ENCODE measurements at places on chromosomes 3 and 15. TPM values are rescaled to one million over a fixed set of nuclear protein-coding genes. Genes with fewer than 3 reads are reported as not detected.
A peak's percentile ranks its signal among the peaks of the same experiment; 100 is the strongest.

VGLL3 gene
- total RNA-seq: 6.7 TPM

DNA sequence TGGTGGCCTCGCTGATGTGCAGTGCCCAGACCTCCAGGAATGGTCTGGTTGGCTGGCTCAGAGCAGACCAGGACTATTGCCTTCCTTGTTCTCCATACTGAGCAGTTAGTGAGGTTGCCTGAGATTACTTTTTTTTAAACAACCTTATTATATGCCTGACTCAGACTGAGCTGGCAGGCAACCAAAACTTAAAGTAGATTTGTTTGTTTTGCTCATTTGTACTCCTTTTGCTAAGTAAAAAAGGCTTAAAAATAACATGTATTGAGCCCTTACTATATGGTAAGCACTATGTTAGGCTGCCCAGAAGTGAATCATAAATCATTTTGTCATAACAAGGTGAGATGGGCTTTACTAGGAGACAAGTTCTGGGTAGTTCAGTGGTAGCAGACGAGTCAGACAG is 92.4 kb downstream of the GHSR start:
- peak; percentile 40 for DNase-seq

DNA sequence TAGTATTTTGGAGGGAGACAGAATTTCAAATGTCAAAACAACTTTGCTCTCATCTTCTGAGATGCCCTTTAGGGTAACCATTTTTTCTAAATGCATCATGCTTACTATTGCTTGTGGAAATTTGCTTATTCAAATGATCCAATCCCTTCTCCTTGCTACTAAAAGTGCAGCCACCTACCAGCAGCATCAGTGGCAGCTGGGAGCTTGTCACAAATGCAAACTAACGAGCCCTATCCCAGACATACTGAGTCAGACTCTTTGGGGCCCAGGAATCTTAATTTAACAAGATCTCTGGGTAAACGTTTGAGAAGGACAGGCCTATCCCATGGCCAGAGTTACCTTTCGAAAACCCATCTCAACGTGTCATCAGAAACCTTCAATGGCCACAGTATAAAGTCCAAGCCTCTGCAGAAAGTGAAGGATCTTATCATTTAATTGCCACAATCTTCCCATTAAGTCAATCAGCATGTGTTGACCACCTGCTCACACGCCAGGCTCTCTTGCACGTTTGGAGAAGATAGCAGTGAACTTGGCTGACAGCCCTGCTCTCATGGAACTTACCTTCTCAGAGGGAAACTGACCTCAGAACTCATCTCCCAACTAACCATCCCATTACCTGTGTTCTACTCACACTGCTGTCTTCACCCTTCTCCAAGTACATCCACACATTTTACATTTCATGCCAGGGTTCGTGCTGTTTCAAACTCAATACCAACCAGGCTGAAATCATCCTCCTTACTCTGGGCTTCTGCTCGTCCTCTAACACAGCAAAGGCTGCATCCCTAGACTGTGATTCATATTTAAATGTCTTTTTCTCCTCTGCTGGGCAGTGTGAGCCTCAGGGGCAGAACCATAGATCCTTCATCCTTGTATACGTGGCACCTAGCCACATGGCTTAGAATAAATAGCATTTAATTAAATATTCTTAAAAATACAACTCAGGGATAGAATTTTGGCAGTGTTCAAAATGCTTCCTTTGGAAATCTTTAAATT is 24.8 kb upstream of the VGLL4 start:
- no peak for DNase-seq

SLC24A5 gene
- total RNA-seq: not detected

DNA sequence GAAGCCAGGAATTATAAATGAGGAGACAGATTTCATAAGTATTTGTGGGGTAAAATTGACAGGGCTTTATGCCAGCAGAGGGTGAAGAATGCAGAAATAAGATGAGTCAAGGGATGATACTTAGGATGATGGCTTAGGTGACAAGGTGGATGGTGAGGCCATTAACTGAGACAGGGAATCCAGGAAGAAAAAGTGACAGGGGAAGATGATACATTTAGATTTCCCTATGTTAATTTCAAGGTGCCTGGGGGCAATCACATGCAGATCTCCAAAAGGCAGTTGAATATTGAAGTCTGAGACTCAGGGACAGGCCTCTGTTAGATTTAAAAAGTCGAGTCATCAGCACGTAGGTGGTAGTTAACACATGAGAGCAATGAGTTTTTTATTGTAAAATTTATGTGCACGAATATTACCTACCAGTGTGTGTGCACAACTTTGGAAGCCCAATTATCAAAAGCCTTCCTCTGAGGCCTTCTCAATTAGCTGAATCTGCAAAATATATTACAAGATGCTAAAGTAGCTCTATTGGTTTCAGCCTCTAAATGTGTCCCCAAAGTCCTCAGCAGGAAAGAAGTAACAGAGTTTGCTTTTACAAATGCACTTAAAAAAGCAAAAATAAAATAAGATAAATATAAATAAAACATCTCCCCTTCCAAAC is 67.9 kb upstream of the CHL1 start:
- no peak for DNase-seq

DNA sequence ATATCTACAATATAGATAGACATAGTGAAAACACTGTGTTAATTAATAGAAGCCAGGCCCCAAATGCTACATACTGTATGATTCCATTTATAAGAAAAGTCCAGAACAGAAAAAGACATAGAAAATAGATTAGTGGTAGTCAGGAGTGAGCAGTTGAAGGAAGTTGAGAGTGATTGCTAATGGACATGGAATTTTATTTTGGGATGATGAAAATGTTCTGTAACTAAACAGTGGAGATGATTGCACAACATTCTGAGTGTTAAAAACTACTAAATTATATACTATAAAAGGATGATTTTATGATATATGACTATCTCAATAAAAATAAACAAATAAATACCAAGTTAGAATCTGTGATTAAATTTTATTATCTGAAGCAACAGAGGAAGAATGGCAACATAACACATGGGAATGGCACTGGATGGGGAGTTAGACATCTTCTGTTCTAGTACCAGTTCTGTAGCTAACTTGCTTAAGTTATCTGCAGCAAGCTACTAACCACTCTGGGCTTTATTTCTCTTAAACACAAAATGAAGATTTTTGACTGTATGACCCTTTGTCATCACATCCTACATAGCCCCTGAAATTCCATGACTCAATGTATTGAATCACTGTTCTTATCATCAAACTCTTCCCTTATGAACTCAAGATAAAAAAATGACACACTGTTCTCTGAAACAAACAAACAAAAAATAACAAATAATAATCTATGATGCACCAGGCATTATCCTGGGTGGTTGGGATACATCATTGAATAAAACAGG is 612.7 kb downstream of the TBL1XR1 start:
- DNase-seq: no peak

DNA sequence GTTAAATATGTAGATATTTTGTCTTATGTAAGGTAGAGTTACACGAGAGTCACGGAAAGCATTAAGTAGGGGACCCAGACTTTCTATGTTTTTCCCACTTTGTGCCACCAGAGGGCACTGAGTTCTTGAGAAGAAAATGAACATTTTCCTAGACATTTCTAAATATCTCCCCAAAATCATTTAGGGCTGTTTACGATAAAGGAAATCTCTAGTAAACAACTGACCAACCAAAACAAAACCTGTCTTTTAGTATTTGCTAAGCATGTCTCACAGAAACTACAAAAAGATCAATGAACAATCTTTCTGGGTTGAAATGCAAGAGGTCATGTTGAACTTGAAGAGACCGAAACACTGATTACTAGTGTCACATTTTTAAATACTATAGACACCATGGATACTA is 16.1 kb downstream of the POU1F1 start:
- peak; percentile 65 for DNase-seq

DNA sequence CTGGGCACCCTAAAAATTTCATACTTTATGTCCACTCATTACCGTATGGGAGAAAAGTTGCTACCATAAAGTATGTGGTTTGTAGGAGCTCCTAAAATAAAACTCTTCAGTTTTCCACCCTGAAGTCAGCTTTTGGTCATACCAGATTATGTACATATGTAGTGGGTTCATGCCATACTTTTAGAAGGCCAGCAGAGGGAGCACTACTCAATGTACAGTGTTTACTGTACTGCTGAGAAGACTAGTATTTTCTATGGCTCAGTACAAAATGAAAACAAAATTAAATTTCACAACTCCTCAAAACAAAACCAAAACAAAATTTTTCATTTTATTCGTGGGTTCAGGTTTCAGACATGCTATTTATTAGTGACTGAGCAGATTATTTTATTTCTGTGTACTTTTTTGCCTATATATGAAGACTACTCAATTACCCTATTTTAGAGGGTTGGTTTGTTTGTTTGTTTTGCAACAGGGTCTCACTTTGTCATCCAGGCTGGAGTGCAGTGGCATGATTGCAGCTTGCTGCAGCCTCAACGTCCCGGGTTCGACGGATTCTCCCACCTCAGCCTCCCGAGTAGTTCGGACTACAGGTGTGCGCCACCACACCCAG is 24.3 kb downstream of the NXPE3 start:
- peak; percentile 42 for DNase-seq

DNA sequence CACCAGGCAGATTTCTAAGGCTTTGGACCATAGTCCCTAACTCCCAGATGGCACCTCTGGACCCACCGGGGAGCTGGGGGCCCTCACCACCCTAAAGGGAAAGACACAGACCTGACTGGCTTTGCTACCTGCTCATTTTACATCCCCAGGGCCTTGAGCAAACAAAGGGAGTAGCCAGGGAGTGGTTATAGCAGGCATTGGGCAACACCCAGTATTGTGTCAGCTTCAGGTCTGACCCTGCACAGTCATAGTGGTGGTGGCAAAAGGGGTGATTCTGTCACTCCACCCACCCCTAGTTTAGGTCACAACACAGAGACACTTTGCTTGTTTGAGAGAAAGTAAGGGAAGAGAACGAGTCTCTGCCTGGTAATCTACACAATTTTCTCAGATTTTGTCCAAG is 352.5 kb downstream of the DIPK2A start:
- DNase-seq: peak; percentile 68

DNA sequence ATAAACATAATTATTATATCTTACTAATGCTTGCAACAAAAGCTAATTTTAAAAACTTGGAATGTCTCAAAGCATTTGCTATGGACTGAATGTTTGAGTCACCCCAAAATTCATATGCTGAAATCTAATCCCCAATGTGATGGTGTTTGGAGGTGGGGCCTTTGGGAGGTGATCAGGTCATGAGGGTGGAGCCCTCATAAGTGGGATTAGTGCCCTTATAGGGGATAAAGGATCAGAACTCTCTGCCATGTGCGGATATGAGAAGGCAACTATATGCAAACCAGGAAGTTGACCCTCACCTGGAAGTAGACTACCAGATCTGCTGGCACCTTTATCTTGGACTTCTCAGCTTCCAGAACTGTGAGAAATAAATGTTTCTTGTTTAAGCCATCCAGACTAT is 137.7 kb downstream of the LIPC start:
- DNase-seq: no peak

SPCS1 gene
- total RNA-seq: 2.9 TPM

GRCh38 chr15:79425591-79426295 is 6.4 kb upstream of the MINAR1 start:
- DNase-seq: no peak

GRCh38 chr3:10646531-10647335 is 141.3 kb upstream of the ATP2B2 start:
- DNase-seq: no peak

DNA sequence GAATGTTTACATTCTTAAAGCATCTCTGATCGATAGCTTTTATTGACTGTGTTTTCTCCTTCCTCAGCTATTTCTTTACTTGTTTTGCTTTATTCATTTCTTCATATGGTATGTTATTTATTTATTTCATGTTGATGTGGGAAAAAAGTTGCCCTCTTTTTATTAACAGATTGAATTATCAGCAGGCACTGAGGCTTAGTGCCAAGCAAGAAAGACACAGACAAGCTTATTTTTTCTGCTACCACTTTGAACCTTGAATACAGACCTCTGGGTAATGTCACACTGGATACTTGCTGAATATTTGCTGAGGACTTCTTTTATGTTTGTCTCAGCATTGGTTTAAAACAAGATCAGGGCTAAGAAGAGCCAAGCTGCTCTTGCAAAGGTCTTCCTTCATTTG is 162.0 kb upstream of the CNTN6 start:
- DNase-seq: no peak

DNA sequence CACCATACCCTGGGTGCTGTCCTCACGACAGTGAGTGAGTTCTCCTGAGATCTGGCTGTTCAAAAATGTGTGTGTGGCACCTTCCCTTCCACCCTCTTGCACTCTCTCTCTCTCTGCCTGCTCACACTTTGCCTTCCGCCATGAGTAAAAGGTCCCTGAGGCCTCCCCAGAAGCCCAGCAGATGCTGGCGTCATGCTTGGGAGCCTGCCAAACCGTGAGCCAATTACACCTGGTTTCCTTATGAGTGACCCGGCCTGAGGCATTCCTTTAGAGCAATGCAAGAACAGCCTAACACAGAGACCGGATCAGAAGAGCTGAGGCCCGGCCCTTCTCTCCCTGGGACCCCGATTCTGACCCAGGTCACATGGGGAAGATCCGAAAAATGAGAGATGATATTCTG is 15.4 kb downstream of the TMEM44 start:
- no peak for DNase-seq

- DNase-seq: peak; percentile 50
Measured at GRCh38 chr15:101324524-101325177, 29.6 kb upstream of the SNRPA1 start.

DNA sequence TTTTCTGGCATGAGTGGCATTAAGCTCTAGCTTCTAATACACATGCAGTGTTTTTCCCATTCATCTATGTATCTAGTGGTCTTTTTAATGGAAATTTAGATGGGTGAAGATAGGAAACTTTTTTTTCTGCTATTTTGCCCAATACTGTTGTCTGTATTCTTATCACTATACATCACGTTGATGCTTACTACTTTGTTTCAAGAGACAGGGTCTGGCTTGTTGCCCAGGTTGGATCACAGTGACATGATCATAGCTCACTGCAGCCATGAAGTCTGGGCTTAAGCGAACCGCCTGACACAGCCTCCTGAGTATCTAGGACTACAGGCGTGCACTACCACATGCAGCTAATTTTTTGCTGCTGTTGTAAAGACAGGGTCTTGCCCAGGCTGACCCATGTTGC is 84.6 kb downstream of the PEAK1 start:
- peak; percentile 23 for DNase-seq

DNA sequence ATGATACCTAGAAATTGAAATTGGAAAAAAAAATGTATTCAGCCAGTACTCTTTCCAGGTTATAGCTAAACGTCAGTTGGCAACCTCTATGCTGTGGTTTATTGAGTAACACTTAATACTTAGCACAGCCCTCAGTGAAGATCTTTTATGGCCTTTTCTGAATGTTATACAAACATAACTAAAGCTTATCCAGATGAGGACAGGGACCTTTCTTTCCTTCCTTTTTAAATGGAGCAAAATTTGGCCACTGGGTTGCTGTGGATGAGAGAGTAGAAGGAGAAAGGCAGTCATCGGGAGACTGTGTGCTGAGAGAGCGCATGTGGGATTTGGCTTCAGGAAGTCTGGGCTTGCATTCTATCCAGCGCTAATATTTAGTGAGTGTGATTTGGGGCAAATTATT is 36.1 kb downstream of the IGF1R start:
- DNase-seq: no peak

TGM4 gene
- not detected for total RNA-seq

CHSY1 gene
- 57.1 TPM for total RNA-seq

CACNA1D gene
- total RNA-seq: 19.8 TPM

ITIH1 gene
- not detected for total RNA-seq

GRCh38 chr3:113006359-113007056 is 15.7 kb downstream of the GTPBP8 start:
- DNase-seq: no peak
